ENCODE measurements at places on chromosomes 7 and 10.

GRCh38 chr10:79984851-79985250 lies 35.9 kb upstream of the SFTPD start:
- no peak for DNase-seq

- no peak for DNase-seq
These were observed 571 bp downstream of the KDM7A start for GRCh38 chr7:140176122-140176701.

DNA sequence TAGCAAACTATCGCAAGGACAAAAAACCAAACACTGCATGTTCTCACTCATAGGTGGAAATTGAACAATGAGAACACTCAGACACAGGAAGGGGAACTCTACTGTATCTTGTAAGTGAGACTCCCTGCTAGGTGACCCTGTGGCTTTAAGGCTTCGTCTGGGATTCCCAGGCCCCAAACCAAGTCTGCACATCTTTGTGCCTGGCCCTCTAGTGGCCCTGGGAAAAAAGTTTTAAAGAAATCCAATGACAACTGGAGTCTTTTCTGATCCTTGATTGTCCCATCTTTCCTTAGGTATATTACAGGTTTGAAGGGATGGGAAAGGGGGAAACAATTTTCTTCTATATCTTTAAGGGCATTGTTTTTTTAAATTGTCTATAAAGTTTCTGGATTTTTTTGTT lies 10.6 kb upstream of the LIPM start:
- no peak for DNase-seq

DNA sequence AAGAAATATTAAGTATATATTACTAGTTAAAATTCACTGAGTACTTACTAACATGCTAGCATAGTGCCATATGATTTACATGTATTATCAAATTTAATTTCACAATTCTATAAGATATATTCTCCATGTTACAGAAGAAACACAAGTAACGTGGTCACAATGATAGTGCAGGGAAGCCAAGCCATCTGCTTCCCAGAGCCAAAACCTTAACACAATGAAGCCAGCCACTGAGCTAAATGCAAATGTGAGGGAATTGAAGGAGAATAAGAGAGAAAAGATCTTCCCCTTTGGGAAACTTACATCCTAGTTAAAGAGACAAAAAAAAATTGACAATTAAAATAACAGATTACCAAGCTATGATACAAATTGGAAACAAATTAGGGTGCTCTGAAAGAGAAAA lies 63.6 kb downstream of the ELAPOR2 start:
- DNase-seq = no peak

GRCh38 chr7:14841869-14842268 lies 60.7 kb downstream of the DGKB start:
- no peak for DNase-seq

GRCh38 chr7:43295429-43295828 lies 183.0 kb downstream of the HECW1 start:
- no peak for DNase-seq

Measured in right kidney (tissue), 9 donors.